NCI-H2081 (cell line): ENCODE measurements at places on chromosomes 3 and 15.

GRCh38 chr3:106014518-106014917 is 145.7 kb upstream of the CBLB start:
- no peak for DNase-seq

DNA sequence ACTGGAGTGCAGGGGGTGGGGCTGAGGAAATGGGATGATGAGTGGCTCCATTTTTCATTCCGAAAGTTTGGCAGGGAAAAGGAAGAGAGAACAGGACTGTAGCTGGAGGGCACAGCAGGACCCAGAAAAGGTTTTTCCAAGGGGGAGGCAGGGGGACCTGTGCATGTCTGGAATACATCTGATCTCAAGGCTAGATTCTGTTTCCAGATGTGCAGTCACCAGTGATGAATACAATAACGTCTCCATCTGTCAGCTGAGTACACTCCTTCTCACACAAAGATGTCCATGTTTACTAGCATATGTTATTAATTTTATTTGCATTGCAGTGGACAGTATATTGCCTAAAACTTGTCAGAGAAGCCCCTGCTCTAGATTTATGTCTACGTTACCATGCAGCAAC is 39.9 kb upstream of the PRTG start:
- DNase-seq, result no peak

DNA sequence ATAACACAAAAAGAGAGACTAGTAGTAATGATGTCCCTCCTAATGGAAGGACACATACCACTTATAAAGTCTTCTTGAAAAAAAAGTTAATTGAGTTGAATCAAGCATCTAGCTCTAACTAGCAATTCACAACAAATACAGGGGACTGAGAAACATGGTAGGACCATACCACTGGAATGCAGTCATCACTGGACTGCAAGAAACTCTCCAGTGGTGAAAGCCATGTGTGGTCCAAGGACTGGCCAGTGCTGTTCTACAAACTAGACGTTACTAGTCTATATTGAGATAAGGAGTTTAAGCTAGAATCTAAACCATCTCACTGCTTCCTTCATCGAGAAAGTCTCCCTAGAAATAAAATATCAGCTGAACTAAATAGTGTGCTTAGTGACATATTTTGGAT is 16.7 kb downstream of the FBN1 start:
- DNase-seq, result no peak

GRCh38 chr3:152403632-152404066 is 134.9 kb downstream of the MBNL1 start:
- DNase-seq, result no peak

- peak; percentile 7 for DNase-seq
Observed at GRCh38 chr15:37788767-37789396, 145.6 kb upstream of the TMCO5A start.

DNA sequence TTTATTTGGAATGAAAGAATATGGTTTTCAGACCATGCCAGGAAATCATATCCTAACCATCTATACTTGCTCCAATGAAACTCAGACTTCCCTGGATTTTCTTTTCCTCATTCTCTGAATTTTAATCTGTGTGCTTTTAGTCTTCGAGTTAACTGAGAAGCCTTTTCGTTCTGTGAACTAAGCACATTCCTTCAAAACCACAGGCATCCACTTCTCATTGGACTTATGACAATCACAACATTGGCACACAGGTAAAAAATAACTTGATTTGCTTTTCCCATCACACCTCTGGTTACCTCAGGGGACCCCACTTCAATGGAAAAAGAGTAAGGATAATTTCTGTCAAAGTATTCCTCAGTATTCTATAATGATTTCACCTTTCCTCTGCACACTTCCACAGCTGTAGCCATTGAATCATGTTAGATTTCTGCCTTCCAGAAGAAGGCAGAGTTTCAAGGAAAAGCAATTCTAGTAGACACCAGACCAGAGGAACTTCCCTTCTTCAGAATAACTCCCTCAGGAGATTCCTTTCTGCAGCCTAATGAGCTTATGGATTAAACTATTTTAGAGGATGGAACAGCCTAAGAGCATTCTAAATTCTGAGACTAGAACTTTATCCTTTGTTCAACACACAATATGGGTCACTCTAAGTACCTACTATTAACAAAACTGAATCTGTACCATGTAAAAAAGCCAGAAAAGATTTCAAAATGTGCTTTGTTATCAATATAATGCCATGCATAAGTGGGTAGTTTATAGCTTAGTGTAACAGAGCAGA is 15.9 kb downstream of the COMMD2 start:
- DNase-seq, result no peak

- no peak for DNase-seq
Observed at GRCh38 chr3:129549805-129550204, 6.8 kb downstream of the H1-8 start.

DNA sequence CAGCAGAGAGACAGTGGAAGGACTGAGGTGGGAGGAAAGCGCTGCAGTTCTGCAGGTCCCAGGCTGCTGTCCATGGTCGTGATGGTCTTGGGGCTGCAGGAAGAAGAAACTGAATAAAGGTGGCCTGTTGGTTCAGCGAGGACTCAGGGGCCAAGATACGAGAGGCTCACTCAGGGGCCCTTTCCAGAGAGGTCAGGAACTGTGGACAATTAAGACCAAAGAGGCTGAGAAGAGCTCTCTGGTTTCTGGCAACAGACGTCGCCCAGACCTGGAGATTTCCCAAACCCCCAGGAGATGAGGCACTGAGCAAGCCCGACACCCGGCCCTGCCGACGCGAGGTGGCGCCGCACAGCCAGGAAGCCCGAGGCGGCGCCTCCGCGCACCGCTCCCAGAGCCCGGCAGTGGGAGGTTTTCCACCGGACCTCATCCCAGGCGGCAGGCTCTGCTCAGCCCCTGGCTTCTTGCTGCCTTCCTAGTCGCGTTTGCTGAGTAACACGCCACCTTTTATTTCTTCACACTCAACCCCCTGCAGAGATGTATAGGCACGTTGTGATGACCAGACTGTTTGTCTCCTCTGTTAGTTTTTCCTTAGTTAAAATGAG is 56.4 kb upstream of the ARRDC4 start:
- DNase-seq, result peak; percentile 69

DNA sequence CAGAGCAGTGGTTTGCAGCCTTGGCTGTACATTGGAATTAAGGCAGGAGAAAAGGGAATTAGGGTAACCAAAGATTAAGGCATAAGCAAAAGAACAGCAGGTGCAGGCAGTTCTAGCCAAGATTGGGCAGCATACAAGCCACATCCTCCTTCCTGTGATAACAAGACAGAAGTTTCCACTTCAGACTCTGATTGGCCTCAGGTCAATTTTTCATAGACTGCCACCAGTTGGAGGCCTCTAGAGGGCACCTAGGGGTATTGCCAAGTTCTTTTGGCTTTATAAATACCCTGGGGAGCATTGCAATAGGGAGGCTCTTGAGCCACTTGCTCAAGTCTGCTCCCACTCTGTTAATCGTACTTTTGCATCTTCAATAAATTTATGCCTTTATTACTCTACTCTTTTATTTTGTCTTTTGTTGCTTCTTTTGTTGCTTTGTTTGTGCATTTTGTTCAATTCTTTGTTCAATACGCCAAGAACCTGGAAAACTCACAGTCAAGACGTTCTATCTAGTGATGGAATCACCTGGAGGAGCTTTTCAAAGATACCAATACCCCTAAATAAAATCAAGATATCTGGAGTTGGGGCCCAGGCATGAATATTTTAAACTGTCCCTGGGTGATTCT is 32.2 kb upstream of the FMN1 start:
- DNase-seq, result peak; percentile 13

DNA sequence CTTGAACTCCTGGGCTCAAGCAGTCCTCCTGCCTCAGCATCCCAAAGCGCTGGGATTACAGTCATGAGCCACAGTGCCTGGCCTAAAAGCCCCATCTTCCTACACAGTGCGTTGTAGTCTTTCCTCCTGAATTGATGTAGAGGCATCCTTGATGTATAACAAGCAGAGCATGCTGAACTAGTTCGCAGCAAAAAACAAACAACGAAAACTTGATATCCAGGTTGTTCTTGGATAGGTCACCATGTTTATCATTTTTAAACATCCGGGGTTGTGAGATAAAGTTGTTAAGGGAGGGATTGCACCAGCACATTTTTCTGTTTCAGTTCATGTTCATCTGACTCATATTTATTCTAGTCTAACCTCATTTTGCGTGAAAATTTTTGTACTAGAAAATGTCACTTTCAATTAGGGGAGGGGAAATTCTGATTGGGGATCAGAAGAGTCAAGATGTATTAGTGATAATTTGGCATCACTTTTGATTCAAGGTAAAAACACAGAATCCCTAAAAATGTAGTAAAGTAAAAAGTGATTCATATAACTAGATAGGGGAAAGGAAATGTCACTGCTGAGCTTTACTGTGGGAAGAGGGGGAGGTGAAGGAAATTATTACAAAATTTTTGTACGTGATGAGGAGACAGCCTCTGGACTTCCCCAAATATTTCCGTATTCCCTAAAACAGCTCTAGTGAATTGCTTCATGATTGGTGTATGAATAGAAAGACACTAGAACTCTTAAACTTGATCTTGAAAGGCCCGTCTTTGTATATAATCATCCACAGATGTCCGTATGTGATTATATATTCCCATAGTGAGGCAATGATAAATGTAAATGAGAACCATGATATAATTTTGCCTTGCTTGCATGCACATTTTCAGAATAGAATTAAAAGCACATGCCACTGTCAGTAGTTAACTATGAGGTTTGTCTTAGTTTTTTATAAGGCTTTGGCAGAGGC is 22.9 kb downstream of the RAB8B start:
- DNase-seq, result no peak

- DNase-seq, result no peak
Observed at GRCh38 chr3:94822298-94822697, 759.4 kb downstream of the NSUN3 start.

- DNase-seq, result no peak
Observed at GRCh38 chr3:16917256-16917935, 32.6 kb downstream of the PLCL2 start.

DNA sequence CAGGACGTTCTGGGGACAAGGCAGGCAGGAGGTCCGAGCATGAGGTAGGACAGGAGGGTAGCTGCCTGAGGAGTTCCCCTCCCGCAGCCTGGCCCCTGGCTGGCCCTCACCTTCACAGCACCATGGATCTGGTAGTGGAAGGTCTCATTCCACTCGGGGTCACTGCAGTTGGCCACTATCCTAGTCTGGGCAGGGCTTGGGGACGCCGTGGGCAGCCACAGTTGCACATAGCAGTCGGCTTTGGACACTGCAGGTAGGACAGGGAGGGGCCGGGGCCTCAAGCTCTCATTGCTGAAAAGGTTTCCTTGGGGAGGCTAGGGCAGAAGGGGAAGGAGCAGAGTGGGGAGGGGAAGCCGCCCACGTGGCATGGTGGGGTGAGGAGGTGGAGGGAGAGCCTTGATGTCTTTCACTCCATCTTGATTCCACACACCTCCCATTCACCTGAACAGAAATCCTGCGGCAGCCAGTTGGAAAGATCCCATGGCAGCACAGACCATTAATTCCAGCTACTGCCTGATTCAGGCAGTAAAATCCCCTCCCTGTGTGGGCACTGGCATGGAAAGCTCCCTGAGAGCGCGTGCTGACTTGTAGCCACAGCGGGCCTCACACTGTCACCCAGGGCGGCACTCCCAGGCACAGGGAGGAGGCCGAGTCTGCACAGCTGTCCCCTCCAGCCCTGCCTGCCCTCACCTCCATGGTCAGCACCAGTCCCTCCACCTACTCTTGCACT is 2.1 kb downstream of the PLA2G4F start:
- DNase-seq, result no peak
